ENCODE measurements at places on chromosomes 2 and 18.
A peak's percentile ranks its signal among the peaks of the same experiment; 100 is the strongest.

DNA sequence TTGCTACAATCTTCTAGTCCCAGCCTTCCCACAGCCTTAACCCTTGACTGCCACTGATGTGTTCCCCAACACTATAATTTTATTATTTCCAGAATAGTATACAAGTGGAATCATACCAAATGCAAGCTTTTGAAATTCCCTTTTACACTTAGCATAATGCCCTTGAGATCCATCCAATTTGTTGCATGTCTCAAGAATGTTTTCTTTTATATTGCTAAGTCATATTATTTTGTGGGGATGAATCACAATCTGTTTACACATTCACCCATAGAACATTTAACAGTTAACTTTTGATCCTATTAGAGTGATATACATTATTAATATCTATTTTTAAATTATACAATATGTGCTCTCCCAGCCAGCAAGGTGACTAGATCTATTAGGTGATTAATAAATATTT is 74.3 kb upstream of the KYNU start:
- DNase-seq, result no peak

DNA sequence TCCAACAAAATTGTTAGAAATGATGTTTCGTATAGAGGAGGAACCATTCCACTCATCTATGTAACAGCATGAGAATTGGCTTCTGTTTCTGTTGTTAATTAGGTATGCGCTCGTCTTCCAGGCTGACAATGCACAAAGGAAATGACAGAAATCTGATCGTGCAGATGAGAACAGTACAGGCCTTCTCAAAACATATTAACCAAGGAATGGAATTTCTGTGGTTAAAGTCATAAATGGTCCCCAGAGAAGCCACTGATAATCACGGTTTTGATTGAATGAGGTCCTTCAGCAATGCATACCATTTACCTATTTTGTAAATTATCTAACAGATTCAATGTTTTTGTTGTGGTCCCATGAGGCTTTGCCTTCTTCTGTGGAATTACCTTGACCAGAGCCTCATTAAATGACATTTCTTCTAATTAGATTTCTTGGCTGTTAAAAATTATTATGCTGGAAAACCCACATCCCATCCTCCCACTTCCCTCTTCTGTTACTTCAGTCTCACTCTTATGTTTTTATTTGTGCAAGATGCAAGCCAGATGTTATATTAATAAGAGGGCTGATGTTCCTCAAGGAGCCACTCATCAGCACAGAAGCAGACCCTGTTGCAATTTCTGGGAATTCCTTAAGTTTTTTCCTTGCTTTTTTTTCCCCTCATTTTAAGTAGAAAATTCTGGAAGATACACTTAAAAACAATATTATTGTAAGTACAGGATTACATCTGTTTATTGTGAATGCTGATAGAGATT is 395.8 kb downstream of the PID1 start:
- no peak for DNase-seq

DNA sequence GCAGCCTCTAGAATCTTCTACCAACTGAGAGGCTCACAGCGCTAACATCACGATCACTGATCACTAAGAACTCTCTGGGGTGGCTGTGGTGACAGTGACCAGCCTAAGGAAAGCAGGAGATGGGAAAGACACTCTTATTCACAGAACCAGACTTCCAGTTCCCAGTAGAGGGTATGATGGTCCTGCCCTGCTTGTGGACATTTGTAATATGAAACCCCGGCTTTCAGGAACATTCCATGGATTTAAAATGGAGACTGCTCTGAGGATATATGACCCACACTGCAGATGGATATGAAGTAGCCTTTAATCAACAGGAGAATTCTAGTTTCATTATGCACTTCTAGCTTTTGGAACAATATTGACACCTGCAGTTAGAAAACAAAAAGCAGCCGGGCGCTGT is 131.8 kb downstream of the AFF3 start:
- no peak for DNase-seq

DNA sequence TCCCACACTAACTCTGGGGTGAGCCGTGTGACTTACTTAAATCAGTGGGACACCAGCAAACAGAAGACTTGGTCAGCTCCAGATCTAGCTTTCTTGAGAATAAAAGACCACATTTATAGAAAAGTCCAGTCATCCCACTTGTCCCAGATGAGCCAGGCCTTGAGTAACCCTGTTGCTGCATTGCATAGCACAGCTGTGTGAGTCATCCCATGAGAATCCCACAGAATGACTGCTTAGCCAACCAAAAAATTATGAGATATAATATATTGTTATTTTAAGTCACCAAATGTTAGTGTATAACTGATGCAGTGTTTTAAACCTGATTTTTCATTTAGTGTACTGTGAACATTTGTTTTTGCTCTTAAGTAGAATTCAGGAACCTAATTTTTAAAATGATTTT is 94.2 kb upstream of the FSHR start:
- DNase-seq, result peak; percentile 12

DNA sequence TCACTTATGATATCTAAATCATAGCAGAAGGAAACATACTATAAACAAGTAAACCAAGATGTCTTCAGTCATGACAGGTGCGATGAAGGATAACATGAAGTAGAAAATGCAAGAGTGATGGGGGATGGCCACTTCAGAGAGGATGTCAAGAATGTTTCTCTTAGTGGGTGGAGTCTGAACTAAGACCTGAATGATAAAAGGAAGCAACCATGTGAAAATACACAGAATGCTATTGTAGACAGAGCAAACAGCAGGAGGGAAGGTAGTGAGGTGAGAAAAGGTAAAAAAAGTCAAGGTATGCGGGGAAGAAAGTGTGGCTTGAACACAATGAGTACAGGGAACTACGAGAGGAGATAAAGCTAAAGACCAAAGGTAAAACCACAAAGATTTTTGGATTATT is 341.6 kb downstream of the FBXO15 start:
- DNase-seq, result no peak

GRCh38 chr18:78607221-78607620 is 372.4 kb upstream of the SALL3 start:
- DNase-seq, result no peak

- peak; percentile 78 for DNase-seq
These were observed 29.9 kb downstream of the PELI1 start for GRCh38 chr2:64114063-64114911.

Data from NCI-H226 (cell line).